Stimulated activated CD4-positive, alpha-beta T cell treated with anti-CD3 and anti-CD28 coated beads, Interleukin-12 subunit alpha, Interleukin-12 subunit beta, amount 100 ng/mL, for 4 hours (primary cell): ENCODE measurements at places on chromosomes 16 and 17.

DNA sequence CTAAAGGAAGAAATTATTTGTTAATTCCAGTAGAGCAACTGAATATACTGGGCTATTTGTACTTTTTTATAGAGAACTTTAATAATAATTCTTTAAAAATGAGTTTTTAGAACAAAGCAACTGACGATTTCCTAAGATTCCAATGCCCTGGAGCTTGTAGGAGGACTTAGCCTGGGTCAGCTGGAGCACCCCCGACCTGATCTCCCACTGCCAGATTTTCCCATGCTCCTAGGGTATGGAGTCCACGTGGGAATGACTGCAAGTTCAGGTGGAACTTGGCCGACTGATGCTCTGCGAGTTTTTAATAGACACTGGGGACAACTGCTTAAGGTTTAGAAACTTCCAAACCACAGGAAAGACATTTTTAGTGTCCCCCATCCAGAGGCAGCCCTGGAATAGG, 25.5 kb upstream of the CACNG5 start:
- DNase-seq: no peak

GRCh38 chr16:48110982-48111381, 44.8 kb downstream of the ABCC12 start:
- DNase-seq: no peak

GRCh38 chr17:73878923-73879322, 234.7 kb upstream of the SDK2 start:
- no peak for DNase-seq

DNA sequence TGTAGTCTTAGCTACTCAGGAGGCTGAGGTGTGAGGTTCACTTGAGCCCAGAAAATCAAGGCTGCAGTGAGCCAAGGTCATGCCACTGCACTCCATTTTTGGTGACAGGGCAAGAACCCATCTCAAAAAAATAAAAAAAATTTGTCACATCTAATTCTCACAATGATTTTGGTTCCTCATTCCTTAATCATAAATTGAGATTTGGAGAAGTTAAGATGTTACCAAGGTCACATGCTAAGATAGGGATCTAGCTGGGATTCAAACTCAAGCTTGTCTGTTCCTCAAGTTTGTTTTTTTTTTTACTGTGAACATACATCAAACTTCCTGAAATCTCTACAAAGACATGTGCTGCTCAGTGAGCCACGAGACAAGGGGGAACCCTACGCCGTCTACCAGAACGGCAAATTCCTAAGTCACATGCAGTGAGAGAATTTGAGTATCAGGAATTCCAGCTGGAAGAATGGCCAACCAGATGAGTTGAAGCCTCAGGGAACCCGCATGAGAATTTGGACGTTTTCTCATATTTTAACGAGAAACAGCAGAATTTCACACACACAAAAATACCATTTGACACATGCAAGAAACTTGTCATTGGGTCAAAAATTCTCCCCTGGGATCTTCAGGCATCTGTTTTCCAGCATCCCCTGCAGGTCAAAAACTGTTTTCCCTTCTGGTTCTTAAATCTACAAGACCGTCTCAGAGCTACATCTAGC, 414.1 kb upstream of the GOT2 start:
- no peak for DNase-seq

DNA sequence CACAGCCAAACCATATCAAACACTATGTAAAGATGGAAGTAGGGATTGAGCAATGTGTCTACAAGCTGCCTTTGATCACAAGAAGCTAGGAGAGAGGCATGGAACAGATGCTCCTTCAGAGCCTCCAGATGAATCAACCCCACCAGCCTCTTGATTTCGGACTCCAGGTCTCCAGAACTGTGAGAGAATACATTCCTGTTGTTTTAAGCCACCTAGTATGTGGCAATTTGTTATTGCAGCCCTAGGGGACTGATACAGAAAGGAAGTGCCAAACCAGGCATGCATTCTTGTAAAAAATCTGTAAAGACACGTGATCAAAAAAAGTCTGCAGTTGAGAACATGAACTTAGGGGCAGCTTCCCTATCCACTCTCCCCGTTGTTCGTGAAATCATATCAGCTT, 91.1 kb downstream of the C17orf67 start:
- DNase-seq: no peak
